ENCODE measurements at places on chromosomes 13 and 19. TPM values are rescaled to one million over a fixed set of nuclear protein-coding genes. Genes with fewer than 3 reads are reported as not detected.

GRCh38 chr13:40228990-40229389 lies 437.5 kb downstream of the FOXO1 start:
- DNase-seq: no peak

DNA sequence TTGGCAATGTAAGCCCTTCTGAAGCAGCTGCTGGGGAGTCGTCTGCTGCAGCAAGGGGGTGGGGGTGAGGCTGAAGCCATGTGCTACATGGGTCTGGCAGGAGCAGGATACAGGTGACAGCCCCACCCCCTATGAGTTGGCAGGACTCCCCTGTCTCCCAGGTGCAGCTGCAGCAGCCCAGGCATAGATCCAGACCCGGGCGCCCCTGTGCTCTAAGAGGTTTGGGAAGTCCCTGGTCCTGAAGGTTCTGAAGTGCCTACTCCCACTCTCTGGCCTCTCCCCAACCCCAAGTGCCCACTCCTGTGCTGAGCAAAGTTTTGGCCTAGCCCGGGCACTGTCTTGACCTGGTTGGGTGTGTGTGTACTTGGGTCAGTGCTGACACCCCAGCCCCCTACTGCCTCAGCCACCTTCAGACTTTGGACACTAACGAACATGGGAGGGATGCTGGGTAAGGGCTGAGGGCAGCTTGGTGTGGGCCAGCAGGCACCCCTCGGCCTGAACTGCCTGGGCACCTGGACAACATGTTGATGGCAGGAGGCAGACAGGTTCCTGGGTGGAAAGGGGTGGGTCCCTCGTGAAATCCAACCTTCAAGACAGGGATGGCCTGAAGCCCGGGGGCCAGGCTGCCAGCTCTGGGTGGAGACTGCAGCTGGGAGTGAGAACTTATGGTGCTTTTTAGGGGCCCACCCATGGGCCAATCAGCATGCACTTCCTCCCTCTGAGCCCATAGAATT lies 54.1 kb upstream of the SLITRK6 start:
- DNase-seq: no peak

- no peak for DNase-seq
These were observed 363.6 kb upstream of the NBEA start for GRCh38 chr13:34578471-34578870.

DNA sequence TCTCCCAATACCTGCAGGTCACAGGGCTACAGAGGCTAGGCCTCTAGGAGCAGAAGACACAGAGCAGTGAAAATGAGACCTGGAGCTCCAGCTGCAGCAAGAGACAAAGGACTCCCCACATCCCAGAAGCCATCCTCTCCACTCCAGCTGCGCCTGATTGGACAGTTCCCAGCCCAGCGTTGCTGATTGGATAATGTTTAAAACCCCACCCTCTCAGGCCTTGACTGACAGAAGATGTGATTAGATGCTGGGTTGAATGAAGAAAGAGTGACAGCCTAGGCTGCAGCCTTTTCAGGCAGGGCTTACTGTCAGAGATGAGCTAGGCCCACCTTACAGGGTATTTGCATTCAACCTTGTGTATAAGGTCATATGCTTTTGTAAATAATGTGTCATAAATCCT lies 59.4 kb downstream of the ZNF708 start:
- DNase-seq: no peak

DNA sequence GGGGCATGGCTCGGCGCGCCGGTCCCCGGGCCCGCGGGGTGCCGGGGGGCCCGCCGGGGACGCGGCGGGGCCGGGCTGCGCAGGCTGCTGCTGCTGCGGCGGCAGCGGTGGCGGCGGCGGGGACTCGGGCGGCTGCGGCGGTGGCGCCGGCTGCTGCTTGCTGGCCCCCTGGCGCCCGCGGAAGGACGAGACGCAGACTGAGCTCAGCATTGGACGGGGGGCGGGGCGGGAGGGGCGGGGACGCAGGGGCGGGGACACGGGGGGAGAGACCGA lies 368 bp downstream of the KCNC3 start:
- no peak for DNase-seq

Gene CYP2A7
- not detected for total RNA-seq

Gene PCP2
- total RNA-seq: 1.7 TPM

Gene MAB21L1
- total RNA-seq: not detected

Gene KLC3
- total RNA-seq: not detected

All from CD8-positive, alpha-beta T cell (primary cell).